ENCODE measurements at places on chromosomes 13 and 19. TPM values are rescaled to one million over a fixed set of nuclear protein-coding genes. Genes with fewer than 3 reads are reported as not detected.

DNA sequence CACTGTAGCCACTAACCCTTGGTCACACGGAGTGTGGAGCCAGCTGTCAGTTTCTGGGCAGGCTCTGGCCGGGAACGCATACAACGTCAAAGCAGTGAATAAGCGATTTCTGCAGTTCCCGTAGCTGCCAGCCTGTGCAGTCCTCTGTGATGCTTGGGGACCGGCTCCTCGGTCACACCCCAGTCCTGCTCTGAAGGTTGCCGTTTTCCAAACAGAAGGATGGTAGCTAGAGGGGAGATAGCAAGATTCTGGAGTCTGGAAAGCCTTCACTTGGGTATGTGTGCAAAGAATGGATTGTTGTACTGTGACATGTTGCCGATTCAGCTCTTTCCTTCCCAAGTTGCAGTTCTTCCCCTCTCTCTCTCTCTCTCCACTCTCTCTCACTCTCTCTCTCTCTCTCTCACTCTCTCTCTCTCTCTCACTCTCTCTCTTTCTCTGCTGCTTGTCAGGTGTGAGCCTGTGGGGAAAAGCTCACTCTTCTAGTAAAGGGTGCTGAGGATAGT, 38.7 kb upstream of the C1QTNF9 start:
- peak; percentile 76 for DNase-seq

GRCh38 chr19:3547301-3547731, 8.3 kb downstream of the TEKTIP1 start:
- no peak for DNase-seq

DNA sequence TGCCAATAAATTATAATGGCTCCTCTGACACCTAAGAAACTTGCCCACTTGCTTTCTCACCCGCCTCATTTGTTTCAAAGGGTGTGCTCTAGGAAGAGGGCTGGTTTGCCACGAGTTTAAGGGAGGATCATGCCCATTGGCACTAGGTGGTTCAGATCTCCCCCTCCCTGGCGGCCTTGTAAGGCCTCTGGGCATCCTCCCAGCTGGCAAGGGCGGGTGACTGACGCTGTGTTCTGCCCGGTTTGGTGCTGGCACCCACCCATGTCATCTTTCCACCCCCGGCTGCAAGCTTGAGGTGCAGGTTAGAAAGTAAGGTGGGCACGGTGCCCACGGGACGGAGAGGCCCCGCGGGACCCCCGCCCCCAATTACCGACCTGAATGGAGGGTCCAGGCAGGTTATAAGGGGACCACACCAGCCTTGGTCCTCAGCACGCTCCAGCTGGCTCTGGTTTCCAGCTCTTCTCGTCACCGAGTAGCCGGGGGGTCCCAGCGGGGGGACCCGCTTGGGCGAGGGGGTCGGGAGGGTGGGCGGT, 90.4 kb downstream of the PTPRS start:
- peak; percentile 48 for DNase-seq

- no peak for DNase-seq
Measured at GRCh38 chr13:78599645-78600279, 3.6 kb downstream of the POU4F1 start.

DNA sequence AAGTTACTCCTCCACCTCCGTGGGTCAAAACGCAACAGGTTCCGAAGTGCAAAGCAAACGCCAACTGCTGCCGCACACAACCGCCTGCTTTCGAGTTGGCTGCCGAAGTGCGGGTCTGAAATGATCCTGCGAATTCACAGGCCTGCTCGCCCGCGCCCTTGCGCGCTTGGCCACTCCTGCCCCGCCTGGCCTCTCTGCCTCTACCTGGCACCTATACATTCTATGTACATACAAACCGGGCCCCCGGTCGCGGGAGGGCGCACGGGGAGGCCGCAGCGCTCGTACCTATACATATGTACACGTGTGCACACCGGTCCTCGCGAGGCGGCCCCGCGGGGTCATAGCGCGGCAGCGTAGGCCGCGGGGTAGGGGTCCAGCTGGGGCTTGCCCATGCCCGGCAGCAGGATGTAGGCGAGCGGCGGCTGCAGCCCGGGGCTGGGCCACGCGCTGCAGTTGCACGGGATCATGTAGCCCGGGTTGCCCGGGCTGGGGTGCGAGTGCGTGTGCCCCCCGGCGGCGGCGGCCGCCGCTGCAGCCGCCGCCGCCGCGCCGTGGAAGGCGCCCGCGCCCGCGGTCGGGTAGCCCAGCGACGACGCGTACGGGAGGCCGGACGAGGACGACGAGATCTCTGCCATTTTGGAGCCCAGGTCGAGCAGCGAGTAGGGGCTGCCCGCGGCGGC, 1.3 kb downstream of the SOX21 start:
- no peak for DNase-seq

DNA sequence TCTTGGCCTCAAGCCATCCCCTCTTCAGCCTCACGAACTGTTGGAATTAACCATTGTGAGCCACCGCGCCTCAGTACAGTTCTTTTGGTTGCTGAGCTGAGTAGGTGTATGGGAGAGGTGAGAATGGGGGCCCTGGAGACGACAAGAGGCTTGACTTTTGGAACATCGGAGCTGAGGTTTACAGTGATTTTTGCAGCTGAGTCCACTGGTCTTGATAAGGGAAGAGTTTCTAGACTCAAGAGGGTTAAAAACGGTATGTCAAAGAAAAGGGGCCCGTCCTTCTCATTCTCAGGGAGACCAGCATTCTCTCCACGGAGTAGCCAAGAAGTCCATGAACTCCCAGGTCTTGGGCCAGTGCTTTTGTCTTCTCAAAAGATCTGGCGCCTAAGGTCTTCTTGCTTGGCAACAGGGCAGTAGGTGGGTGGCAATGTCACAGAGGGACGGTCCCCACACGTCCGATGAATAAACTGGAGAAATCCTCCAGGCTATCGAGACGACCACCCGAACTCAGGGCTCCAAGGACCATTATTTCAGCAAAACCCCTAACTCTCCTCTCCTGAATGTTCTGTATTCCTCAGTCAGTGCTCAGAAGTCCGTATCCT, 6.4 kb upstream of the QTRT1 start:
- no peak for DNase-seq

DNA sequence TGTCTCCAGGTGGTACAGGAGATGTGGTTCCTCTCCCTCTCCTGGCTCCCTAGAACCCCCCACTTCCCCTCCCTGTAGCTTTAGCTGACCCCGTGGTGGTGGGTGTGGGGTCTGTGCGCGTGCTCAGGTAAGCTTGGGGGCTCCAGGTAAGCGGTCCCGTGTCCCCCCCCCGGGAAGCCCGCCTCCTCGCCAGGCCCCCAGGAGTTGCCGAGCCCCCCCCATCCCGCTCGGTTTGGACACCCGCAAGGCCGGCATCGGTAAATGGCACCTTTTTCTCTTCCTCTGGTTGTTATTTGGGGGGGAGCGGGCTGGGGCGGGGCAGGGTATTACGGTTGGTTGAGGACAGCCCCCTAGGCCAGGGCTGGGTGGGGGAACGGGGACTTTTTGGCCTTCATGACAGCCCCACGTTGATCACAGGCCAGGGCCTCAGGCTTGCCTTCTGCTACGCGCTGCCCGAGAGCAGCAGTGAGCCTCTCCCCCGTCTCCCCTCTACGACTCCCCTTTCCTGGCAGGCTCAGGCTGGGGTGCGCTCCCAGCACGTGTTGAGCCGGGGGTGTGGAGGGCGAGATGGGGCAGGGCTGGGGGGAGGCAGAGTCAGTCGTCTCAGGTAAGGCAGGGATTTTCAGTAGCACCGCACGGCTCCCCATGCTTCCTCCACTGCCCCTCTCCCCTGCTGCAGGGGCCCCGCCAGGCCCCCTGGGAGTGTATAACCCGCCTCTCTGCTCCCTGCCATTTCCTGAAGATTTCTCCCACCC, 10.7 kb upstream of the LIN7B start:
- DNase-seq, result no peak

DNA sequence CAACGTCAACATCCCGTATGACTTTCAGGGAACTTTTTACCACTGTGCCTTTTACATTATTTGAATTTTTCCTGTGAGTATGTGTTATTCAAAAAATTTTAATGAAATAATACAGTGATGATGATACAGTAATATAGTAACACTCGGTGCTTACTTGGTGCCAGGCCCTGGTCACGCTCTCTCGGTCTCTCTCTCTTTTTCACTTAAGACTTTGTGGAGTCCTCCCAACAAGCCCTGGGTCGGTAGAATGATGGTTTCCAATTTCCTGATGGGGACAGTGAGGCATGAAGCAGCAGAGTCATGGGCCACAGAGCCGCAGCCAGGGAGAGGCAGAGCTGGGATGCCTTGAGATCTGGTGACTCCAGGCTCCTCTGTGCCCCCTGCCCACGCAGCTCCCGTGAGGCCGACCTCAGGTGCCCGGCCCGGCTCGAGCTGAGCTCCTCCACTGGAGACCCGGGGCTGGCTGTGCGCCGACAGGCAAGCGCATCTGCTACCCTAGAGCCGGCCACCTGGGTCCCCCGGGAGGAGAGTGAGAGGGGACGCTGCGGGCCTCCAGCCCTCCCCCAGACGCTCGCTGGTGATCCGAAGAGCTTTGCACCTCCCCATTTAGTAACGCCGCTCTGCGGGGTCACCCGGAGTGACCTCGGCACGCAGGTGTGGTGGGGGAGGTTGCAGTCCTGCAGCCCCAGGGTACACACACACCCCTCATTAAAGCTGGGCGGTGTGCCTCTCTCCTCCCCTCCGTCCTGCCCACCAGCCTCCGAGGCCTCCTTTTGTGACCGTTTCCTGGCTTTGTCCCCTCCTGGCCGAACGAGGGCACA, 4.4 kb upstream of the SBK3 start:
- DNase-seq, result no peak

- no peak for DNase-seq
Measured at GRCh38 chr13:37216331-37216730, 110.9 kb upstream of the CSNK1A1L start.

GRCh38 chr13:50928102-50928501, 18.5 kb downstream of the RNASEH2B start:
- no peak for DNase-seq

GRCh38 chr13:38191016-38191415, 158.6 kb upstream of the UFM1 start:
- no peak for DNase-seq

DNA sequence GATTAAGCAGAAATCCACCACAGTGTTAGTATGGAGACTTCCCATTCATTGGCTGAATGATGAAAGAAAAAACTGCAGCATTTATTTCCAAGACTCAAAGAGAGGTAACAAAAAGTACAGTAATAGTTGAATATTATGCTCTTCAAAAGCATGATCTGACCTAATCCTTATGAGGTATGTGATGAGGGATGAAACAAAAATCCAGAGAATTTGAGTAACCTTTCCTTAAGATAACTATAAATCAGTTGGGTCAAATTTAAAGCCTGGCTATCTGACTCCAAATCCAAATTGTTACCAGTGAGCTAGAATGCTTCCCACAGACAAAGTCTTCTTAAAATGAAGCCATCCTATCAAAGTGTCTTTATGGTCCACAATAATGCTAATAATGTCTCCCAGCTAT, 38.1 kb downstream of the NUFIP1 start:
- DNase-seq, result no peak

The N4BP2L1 gene
- total RNA-seq, result 45.9 TPM

The LRRC8E gene
- 4.3 TPM for total RNA-seq

The CD33 gene
- total RNA-seq, result 3.4 TPM

The IGFL2 gene
- total RNA-seq, result not detected

The C13orf42 gene
- not detected for total RNA-seq

The APC2 gene
- 0.13 TPM for total RNA-seq
